Right atrium auricular region (tissue), 2 donors: ENCODE measurements at places on chromosomes 7 and 10. TPM values are rescaled to one million over a fixed set of nuclear protein-coding genes. Genes with fewer than 3 reads are reported as not detected.

GRCh38 chr10:3882855-3883254 is 97.8 kb upstream of the KLF6 start:
- H3K27ac ChIP-seq, result no peak overlapping the region
- peaks cover 19% of the 10 kb centered on the region for H3K4me1 ChIP-seq
- DNase-seq, result no peak
- H3K27me3 ChIP-seq, result no peaks in the 10 kb centered on the region
- H3K36me3 ChIP-seq, result no peaks in the 10 kb centered on the region

DNA sequence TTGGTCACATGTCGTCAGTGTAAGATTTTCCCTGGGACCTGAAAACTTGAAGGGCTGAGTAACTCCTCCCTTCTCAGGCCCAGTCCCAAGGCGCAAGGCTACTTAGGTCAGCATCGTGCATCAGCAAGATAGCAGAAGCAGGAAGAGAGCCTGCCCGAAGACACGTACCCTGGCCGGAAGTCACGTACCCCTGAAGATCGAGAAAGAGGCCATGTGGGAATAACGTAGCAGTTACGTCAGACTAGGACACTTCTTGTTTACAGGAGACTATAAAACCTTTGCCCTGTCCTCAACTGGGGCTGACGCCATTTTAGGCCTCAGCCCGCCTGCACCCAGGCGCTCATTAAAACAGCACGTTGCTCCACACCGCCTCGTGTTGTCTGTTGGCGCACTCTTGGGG is 114.3 kb upstream of the GALNT17 start:
- no peak for DNase-seq
- H3K4me3 ChIP-seq, result no peak overlapping the region
- H3K36me3 ChIP-seq, result no peaks in the 10 kb centered on the region
- H3K27ac ChIP-seq, result no peak overlapping the region
- H3K4me1 ChIP-seq, result no peaks in the 10 kb centered on the region

The CLEC2L gene
- not detected for total RNA-seq

The EGR2 gene
- 5.9 TPM for total RNA-seq

- no peaks in the 10 kb centered on the region for H3K27me3 ChIP-seq
- no peak for DNase-seq
Observed at GRCh38 chr10:74292871-74293427, 141.9 kb downstream of the ADK start.

DNA sequence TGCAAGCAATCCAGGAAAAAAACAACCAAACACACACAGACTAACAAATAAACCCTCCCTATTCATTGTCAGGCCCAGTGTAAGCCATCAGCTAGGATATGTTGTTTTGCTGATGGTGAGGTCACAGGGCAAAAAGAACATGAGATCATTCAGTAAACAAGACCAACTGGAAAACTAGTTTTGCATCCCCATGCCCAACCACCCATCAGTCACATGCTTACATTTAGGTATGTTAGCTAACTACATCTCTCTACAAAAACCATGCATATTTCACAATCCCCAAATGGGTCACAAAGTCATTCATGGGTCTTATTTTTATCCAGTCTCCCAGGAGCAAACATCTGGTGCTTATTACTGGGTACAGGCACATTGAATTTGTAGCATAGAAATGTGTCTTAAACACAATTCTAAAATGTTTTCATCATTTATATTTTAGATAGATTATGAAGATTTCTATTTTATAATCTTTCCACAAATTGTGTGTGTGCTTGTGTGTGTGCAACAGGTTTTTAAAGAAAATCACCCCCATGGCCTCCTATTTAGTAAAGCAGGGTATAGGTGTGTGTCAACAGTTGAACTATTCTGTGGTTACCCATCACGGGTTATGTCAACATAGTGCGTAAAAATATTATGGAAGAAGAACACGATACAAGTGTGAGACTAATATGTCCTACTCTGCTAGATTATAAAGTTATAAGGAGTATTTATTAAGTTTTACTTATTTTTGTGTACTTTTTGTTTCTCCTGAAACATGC is 103.8 kb upstream of the AKR1E2 start:
- no peak overlapping the region for H3K27ac ChIP-seq
- H3K4me1 ChIP-seq, result no peaks in the 10 kb centered on the region
- no peak overlapping the region for H3K4me3 ChIP-seq
- H3K27me3 ChIP-seq, result no peaks in the 10 kb centered on the region
- no peak for DNase-seq

GRCh38 chr10:32065856-32066255 is 9.6 kb upstream of the KIF5B start:
- peaks cover 8% of the 10 kb centered on the region for H3K4me1 ChIP-seq
- H3K36me3 ChIP-seq, result no peaks in the 10 kb centered on the region
- H3K27me3 ChIP-seq, result no peaks in the 10 kb centered on the region
- no peak for DNase-seq
- no peak overlapping the region for H3K4me3 ChIP-seq
- no peak overlapping the region for H3K27ac ChIP-seq

GRCh38 chr7:12475362-12476063 is 71.8 kb upstream of the VWDE start:
- DNase-seq, result no peak
- no peak overlapping the region for H3K4me3 ChIP-seq
- H3K4me1 ChIP-seq, result peaks cover 6% of the 10 kb centered on the region
- H3K27me3 ChIP-seq, result no peaks in the 10 kb centered on the region
- H3K27ac ChIP-seq, result peak overlapping the region; percentile 16

GRCh38 chr10:62244785-62245467 is 23.7 kb downstream of the RTKN2 start:
- H3K36me3 ChIP-seq, result no peaks in the 10 kb centered on the region
- no peaks in the 10 kb centered on the region for H3K27me3 ChIP-seq
- H3K4me1 ChIP-seq, result peaks cover 12% of the 10 kb centered on the region
- H3K27ac ChIP-seq, result no peak overlapping the region
- H3K4me3 ChIP-seq, result no peak overlapping the region
- DNase-seq, result no peak

DNA sequence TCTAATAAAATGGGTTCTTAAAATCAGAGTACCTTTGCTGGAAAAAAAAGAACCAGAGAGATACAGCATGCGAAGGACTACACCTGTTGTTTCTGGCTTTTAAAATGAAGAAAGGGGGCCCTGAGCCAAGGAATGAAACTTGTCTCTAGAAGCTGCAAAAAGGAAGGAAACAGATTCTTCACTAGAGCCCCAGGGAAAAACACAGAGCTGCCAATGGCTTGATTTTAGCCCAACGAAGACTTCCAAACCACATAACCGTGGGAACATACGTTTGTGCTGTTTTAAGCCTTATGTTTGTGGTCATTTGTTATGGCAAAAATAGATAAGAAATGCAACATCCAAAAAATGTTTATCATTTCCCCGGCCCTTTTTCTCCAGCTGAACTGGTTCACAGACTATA is 780.0 kb downstream of the SORCS1 start:
- H3K4me1 ChIP-seq, result no peaks in the 10 kb centered on the region
- no peak for DNase-seq
- no peaks in the 10 kb centered on the region for H3K27me3 ChIP-seq
- H3K4me3 ChIP-seq, result no peak overlapping the region
- H3K36me3 ChIP-seq, result no peaks in the 10 kb centered on the region
- H3K27ac ChIP-seq, result no peak overlapping the region

- no peaks in the 10 kb centered on the region for H3K27me3 ChIP-seq
- DNase-seq, result no peak
- no peak overlapping the region for H3K4me3 ChIP-seq
- no peak overlapping the region for H3K27ac ChIP-seq
- H3K4me1 ChIP-seq, result no peaks in the 10 kb centered on the region
Observed at GRCh38 chr7:5776894-5777660, 4.4 kb downstream of the RNF216 start.

DNA sequence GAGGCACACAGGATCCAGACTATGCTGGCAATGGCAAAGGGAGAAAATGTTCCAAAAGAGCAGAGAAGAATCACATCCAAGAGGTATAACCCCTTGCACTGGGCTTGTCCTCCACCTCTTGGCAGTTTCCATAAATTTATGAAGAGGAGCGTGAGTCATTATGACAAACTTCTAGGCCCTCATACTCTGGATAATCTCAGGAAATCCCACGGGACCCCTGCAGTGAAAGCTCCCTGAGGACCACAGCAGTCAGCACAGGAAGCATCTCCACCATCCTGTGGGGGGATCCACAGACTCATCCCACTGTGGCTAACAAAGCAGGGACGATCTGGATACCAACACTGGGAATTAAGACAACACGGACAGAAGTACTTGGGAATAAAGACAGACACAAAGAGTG is 30.3 kb upstream of the GPAM start:
- H3K27me3 ChIP-seq, result no peaks in the 10 kb centered on the region
- H3K36me3 ChIP-seq, result no peaks in the 10 kb centered on the region
- no peaks in the 10 kb centered on the region for H3K4me1 ChIP-seq
- DNase-seq, result no peak
- no peak overlapping the region for H3K27ac ChIP-seq
- no peak overlapping the region for H3K4me3 ChIP-seq

The CFAP70 gene
- 1.1 TPM for total RNA-seq

The PLXNA4 gene
- 9.5 TPM for total RNA-seq

DNA sequence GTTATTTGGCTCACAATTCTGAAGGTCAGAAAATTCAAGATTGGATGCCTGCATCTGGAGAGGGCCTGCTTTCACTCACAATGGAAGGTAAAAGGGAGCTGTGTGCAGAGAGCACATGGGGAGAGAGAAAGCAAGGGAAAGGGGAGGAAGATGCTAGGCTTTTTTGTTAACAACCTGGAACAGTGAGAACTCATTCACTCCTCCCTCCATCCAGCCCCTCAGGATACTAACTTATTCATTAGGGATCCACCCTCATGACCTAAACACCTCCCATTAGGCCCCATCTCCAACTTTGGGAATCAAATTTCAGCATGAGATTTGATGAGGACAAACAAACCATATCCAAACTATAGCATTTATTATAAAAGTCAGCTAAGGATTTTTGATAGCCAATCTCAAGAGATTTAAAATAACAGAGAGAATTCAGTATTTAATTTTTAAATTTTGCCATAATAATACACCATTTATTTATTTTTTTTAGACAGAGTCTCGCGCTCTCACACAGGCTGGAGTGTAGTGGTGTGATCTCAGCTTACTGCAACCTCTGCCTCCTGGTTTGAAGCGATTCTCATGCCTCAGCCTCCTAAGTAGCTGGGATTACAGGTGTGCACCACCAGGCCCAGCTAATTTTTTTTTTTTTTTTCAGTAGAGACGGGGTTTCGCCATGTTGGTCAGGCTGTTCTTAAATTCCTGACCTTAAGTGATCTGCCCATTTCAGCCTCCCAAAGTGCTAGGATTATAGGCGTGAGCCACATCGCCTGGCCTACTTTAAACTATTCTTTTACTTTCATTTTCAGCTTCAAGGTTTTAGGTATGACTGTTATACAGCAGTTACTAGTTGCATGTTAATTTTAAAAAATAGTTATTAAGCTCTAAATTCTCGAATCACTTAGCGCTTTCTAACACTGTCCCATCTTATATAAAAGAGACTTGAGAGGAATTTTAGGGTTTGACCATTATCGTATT is 20.3 kb upstream of the ETV1 start:
- no peaks in the 10 kb centered on the region for H3K27me3 ChIP-seq
- DNase-seq, result no peak
- no peak overlapping the region for H3K27ac ChIP-seq
- no peak overlapping the region for H3K4me3 ChIP-seq
- no peaks in the 10 kb centered on the region for H3K36me3 ChIP-seq
- H3K4me1 ChIP-seq, result no peaks in the 10 kb centered on the region

DNA sequence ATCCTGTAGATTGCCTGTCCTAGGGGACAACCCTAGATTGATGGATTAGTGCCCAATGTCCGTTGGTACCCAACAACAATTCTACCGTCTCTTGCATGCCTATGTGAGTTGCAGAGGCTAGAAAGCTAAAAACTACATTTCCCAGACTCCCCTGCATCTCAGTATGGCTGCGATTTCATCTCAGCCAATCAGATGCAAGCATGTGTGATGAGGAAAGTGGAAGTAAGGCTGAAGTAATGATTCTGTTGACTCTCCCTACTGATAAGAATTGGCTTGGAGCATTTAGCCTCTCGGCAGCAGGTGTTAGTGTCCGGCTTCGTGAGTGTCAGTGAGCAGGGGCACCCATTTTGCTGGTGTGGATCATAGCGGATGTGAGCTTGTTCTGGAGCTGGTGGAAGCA is 171.9 kb downstream of the FGFR2 start:
- no peak overlapping the region for H3K27ac ChIP-seq
- DNase-seq, result no peak
- H3K4me3 ChIP-seq, result no peak overlapping the region
- H3K4me1 ChIP-seq, result no peaks in the 10 kb centered on the region
- H3K27me3 ChIP-seq, result no peaks in the 10 kb centered on the region

GRCh38 chr7:77525231-77525630 is 11.9 kb upstream of the PTPN12 start:
- no peak overlapping the region for H3K27ac ChIP-seq
- no peaks in the 10 kb centered on the region for H3K36me3 ChIP-seq
- H3K4me3 ChIP-seq, result no peak overlapping the region
- no peaks in the 10 kb centered on the region for H3K27me3 ChIP-seq
- no peak for DNase-seq

The RAPGEF5 gene
- 19.4 TPM for total RNA-seq

DNA sequence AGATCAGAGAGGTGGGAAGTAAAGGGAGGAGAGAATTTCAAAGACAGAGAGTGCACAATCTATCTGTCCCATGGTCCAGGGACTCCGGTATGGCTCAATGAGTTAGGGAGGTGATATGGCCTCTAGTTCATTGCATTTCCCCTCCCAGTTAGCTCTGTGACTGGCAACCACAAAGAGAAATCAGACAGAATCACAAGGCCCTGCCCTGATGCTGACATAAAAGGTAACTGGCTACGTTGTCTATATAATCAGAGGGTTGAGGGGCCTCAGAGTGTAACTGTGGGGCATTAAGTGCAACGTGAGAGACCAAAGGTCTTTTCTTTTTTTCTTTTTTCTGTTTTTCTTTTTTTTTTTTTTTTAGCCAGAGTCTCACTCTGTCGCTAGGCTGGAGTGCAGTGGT is 7.3 kb upstream of the C10orf95 start:
- H3K4me3 ChIP-seq, result no peak overlapping the region
- no peaks in the 10 kb centered on the region for H3K36me3 ChIP-seq
- H3K4me1 ChIP-seq, result peaks cover 25% of the 10 kb centered on the region

DNA sequence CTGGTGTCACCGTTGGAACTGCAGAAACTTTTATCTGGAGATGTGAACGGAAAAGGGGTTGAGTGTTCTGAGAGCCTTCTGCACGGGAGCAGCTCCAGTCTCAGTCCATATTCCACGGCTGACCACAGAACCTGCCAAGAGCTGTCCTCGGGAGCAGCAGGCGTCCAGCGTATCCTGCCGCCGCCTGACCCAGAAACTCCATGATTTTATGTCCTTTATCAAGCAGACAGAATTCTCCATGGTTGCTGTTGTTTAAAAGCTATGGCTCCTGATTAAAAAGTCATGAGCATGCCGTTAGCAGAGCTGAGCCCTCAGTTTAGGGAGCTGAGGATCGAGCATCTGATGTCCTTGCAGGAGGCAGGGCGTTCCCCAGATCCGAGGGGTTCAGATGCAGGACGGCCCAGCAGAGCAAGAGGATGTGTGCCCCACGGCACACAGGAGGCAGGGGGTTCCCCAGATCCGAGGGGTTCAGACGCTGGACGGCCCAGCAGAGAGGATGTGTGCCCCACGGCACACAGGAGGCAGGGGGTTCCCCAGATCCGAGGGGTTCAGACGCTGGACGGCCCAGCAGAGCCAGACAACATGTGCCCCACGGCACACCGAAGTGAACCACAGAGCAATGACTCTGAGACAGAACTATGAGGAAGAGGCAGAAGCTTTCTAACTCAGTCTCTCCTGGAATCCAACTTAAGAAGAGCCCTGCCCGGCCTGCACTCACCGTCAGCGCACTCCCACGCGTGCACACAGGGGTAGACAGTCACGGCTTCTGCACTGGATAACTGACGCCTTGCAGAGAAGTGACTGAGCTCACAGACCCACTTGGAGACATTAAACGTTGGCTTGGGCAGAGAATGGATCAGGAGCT is 96.4 kb downstream of the WDR37 start:
- no peak overlapping the region for H3K27ac ChIP-seq
- H3K4me3 ChIP-seq, result no peak overlapping the region
- H3K36me3 ChIP-seq, result no peaks in the 10 kb centered on the region
- no peaks in the 10 kb centered on the region for H3K27me3 ChIP-seq

The PAPOLB gene
- 0.28 TPM for total RNA-seq

The GOLGA7B gene
- total RNA-seq, result 1.3 TPM

The POM121C gene
- 16.8 TPM for total RNA-seq

The ACHE gene
- 33.0 TPM for total RNA-seq
